ENCODE measurements at places on chromosomes 11 and 22. TPM values are rescaled to one million over a fixed set of nuclear protein-coding genes. Genes with fewer than 3 reads are reported as not detected.

GRCh38 chr11:116697011-116697410 is 75.8 kb downstream of the BUD13 start:
- no peak overlapping the region for H3K4me3 ChIP-seq
- DNase-seq = peak; percentile 12
- H3K27ac ChIP-seq = no peak overlapping the region
- H3K27me3 ChIP-seq = peaks cover 12% of the 10 kb centered on the region
- no peaks in the 10 kb centered on the region for H3K36me3 ChIP-seq

DNA sequence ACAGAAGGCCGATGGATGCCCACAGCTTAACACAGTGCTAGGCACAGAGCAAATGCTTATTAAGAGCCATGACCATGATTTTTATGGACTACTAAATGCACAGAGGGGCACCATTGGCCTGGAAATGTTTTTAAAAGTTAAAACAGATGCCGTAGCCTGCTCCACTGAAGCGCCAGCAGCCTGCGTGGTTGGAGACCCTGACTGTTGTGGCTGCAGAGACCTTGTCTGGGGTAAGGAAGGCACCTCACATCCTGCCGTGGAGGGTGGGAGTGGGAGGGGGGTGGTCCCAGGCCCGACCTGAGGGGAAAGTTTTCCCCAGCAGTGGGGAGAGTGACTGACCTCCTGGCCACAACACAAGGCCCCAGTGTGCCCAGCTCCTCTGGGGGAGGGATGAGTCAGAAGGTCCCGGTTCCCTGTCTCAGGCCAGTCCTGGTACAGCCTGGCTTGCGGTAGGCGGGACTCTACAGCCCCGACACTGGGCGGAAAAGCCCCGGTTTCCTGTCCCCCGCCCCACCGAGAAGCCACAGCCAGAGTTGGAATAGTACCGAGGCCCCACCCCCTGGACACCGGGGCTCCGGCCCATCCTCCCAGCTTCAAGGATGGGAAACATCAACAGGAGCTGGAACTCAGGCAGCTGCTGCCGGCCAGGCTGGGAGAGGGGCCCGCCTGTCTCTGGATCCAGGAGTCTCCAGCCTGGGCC is 7.0 kb downstream of the CHST1 start:
- no peak for DNase-seq
- peak overlapping the region; percentile 57 for H3K27ac ChIP-seq
- peaks cover 1% of the 10 kb centered on the region for H3K27me3 ChIP-seq
- H3K36me3 ChIP-seq = no peaks in the 10 kb centered on the region
- H3K4me3 ChIP-seq = peak overlapping the region; percentile 9
- peaks cover 40% of the 10 kb centered on the region for H3K4me1 ChIP-seq

- peaks cover 11% of the 10 kb centered on the region for H3K4me1 ChIP-seq
- H3K4me3 ChIP-seq = no peak overlapping the region
- DNase-seq = no peak
- no peaks in the 10 kb centered on the region for H3K27me3 ChIP-seq
- H3K36me3 ChIP-seq = peaks cover 27% of the 10 kb centered on the region
These were observed 39.6 kb upstream of the CTTN start for GRCh38 chr11:70358753-70359152.

GRCh38 chr11:133078591-133079404 is 453.5 kb downstream of the OPCML start:
- H3K27me3 ChIP-seq = peaks cover 44% of the 10 kb centered on the region
- H3K27ac ChIP-seq = no peak overlapping the region
- DNase-seq = no peak
- H3K4me1 ChIP-seq = no peaks in the 10 kb centered on the region
- H3K36me3 ChIP-seq = no peaks in the 10 kb centered on the region

DNA sequence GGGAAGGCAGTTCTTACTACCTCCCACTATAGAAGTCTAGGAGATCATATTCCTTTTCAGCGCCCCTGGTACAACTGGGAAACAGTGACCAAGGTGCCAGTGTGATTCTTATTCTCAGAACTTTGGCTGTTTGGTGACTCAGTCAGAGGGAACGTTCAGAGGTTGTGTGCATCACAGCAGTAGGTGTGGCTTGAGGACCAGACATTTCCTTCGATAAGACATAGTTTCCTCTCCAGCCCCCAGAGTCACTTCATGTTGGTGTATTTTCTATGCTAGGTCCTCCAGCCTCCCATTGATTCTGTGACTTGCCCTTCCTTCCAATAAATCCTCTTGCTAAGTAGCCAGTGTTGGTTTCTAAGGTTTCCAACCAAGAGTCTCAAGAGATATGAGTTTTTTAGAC is 171.9 kb upstream of the MPPED2 start:
- no peaks in the 10 kb centered on the region for H3K4me1 ChIP-seq
- no peak overlapping the region for H3K4me3 ChIP-seq

Gene TMEM225
- not detected for total RNA-seq

Gene CCND1
- 300 TPM for total RNA-seq

- H3K27ac ChIP-seq = peak overlapping the region; percentile 99
- H3K36me3 ChIP-seq = no peaks in the 10 kb centered on the region
- DNase-seq = no peak
These were observed 804 bp downstream of the APIP start for GRCh38 chr11:34915136-34916014.

- H3K27me3 ChIP-seq = no peaks in the 10 kb centered on the region
- no peak overlapping the region for H3K4me3 ChIP-seq
- no peak overlapping the region for H3K27ac ChIP-seq
These were observed 221.1 kb upstream of the NARS2 start for GRCh38 chr11:78795621-78796261.

DNA sequence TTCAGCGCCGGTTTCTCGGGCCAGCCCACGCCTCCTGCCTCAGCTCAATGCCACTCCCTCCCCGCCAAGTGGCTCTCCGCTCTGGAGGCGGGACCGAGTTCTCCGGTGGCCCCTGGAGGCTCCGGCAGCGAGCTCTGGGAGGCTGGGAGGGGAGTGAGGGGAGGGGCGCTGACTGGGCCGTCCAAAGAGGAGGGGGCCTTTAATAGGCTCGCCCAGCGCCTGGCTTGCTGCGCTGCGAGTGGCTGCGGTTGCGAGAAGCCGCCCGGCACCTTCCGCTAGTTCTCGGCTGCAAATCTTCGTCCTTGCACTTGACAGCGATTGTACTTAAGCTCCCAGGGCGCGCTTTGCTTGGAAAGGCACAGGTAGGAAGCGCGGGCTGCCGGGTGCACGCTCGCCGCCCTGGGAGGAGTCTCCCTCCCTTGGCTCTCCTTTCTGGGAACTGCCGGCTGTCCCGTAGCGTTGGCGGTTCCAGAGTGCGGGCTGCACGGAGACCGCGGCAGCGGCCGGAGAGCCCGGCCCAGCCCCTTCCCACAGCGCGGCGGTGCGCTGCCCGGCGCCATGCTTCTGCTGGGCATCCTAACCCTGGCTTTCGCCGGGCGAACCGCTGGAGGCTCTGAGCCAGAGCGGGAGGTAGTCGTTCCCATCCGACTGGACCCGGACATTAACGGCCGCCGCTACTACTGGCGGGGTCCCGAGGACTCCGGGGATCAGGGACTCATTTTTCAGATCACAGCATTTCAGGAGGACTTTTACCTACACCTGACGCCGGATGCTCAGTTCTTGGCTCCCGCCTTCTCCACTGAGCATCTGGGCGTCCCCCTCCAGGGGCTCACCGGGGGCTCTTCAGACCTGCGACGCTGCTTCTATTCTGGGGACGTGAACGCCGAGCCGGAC is at the start of gene ADAMTS15:
TSS of gene ADAMTS15 (plus strand) at position 230 of the 894 bp plus-strand sequence. CDS start at position 559, 329 bp downstream.
- H3K27ac ChIP-seq = peak within 1 kb of the TSS; percentile 97
- no peak for DNase-seq
- H3K4me1 ChIP-seq = peaks cover 41% of the 10 kb centered on the region
- peaks cover 14% of the 10 kb centered on the region for H3K36me3 ChIP-seq
- H3K4me3 ChIP-seq = peak within 1 kb of the TSS; percentile 99

Gene FOLR2
- total RNA-seq = not detected

DNA sequence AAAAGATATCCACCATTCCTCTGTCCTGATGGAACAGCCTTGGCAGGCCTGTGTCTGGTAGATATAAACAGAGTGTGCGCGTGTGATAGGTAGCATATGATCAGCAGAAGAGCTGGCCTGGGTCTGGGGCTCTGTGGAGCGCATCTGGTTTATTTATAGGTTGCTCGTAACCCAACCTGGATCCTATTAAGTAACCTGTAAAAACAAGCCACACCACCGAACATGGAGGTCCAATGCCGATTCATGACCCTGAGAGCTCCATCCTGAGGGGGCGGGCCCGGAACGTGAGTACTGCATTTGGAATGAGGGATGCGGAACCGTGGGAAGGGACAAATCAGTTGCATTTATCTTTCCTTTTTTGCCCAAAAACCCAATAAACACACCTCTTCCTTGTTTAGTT is 31.9 kb upstream of the APOL5 start:
- H3K4me3 ChIP-seq = no peak overlapping the region
- H3K4me1 ChIP-seq = no peaks in the 10 kb centered on the region
- peaks cover 7% of the 10 kb centered on the region for H3K27me3 ChIP-seq

DNA sequence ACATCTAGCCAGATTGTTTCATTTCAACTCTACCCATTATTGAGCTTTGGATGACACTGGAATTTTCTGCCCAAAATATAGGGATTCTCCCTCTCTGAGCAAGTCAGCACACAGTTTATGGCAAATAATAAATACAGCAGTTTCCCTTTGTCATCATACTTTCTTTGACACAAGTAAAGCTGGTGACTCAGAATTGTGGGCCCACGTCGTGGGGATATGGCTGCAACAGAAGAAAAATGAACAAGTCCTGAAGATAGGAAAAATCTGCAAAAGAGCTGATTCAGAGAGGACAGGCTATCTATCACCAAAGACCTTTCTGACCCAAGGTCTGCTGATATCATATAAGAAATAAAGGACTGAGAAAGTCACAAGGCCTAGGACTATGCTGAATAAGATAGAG is 236.3 kb upstream of the ZC3H12C start:
- H3K4me1 ChIP-seq = peaks cover 6% of the 10 kb centered on the region
- H3K4me3 ChIP-seq = no peak overlapping the region
- H3K27ac ChIP-seq = no peak overlapping the region
- no peak for DNase-seq

- peaks cover 4% of the 10 kb centered on the region for H3K36me3 ChIP-seq
- H3K4me3 ChIP-seq = no peak overlapping the region
- peak overlapping the region; percentile 81 for H3K27ac ChIP-seq
- H3K4me1 ChIP-seq = peaks cover 68% of the 10 kb centered on the region
These were observed 1.4 kb upstream of the PRSS23 start for GRCh38 chr11:86798988-86799387.

DNA sequence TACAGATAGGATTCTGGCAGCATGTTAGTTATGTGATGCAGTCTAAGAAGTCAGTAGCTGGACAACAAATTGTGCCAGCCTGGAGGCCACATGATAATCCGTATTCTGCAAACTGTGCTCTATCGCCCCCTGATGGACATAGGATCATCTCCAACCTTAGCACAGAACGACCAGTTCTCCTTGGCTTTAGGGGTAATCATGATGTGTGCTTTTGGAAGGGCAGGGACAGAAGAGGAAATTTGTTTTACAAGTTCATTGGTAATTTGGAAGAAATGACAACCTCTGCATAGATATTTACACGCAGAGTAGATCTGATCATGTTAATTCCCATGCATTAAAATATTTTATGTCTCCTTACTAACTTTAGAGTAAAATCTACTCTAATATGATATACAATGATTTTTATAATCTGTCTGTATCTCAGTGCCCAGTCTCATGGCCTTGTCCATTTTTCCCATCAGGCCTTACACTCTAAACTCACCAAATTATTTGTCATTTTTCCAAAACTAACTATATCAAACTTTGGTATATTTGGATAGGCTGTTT is 12.1 kb downstream of the OR10D3 start:
- H3K27ac ChIP-seq = no peak overlapping the region
- no peaks in the 10 kb centered on the region for H3K36me3 ChIP-seq
- no peak for DNase-seq
- peaks cover 20% of the 10 kb centered on the region for H3K27me3 ChIP-seq

- peaks cover 5% of the 10 kb centered on the region for H3K36me3 ChIP-seq
- peaks cover 14% of the 10 kb centered on the region for H3K4me1 ChIP-seq
- H3K4me3 ChIP-seq = no peak overlapping the region
- DNase-seq = peak; percentile 26
- no peaks in the 10 kb centered on the region for H3K27me3 ChIP-seq
These were observed 76.8 kb upstream of the SUSD2 start for GRCh38 chr22:24104307-24105012.

- no peak overlapping the region for H3K4me3 ChIP-seq
- H3K36me3 ChIP-seq = no peaks in the 10 kb centered on the region
- DNase-seq = no peak
- no peaks in the 10 kb centered on the region for H3K4me1 ChIP-seq
- H3K27ac ChIP-seq = no peak overlapping the region
These were observed 722.6 kb downstream of the TBC1D22A start for GRCh38 chr22:47484960-47485569.

DNA sequence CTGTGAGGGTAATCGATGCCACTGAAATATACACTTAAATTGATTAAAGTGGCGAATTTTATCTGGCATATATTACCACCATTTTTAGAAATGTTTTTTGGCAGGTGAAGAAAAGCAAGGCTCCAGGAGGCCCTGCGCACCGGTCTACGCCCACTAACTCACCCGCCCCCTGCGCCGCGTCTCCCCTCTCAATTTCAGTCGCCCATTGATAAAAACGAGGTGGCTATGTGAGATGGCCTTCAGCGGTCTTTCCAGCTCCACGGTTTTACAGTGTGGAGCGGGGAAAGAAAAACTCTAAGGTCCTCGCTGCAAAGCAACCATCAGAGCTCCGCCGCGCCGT is 602 bp upstream of the AQP11 start:
- H3K4me1 ChIP-seq = peaks cover 16% of the 10 kb centered on the region
- H3K4me3 ChIP-seq = peak overlapping the region; percentile 90
- DNase-seq = no peak
- peak overlapping the region; percentile 91 for H3K27ac ChIP-seq
- no peaks in the 10 kb centered on the region for H3K27me3 ChIP-seq

Gene SCARF2
- 88.8 TPM for total RNA-seq

- no peaks in the 10 kb centered on the region for H3K27me3 ChIP-seq
- no peaks in the 10 kb centered on the region for H3K36me3 ChIP-seq
- H3K27ac ChIP-seq = peak overlapping the region; percentile 93
- peaks cover 26% of the 10 kb centered on the region for H3K4me1 ChIP-seq
- peak overlapping the region; percentile 97 for H3K4me3 ChIP-seq
These were observed 1.7 kb upstream of the DDX6 start for GRCh38 chr11:118792570-118793124.

Gene MOGAT2
- total RNA-seq = not detected

- no peak overlapping the region for H3K4me3 ChIP-seq
- H3K27me3 ChIP-seq = no peaks in the 10 kb centered on the region
- peak overlapping the region; percentile 82 for H3K27ac ChIP-seq
- H3K4me1 ChIP-seq = peaks cover 33% of the 10 kb centered on the region
- no peaks in the 10 kb centered on the region for H3K36me3 ChIP-seq
- no peak for DNase-seq
These were observed 89.2 kb upstream of the CRTAM start for GRCh38 chr11:122749005-122749687.

- no peak for DNase-seq
- H3K27me3 ChIP-seq = peaks cover 35% of the 10 kb centered on the region
- H3K36me3 ChIP-seq = no peaks in the 10 kb centered on the region
- no peak overlapping the region for H3K4me3 ChIP-seq
These were observed 29.7 kb upstream of the VPREB1 start for GRCh38 chr22:22214819-22215329.
